ENCODE measurements at places on chromosomes 4 and X.

GRCh38 chr4:102779204-102779603, 18.4 kb upstream of the MANBA start:
- DNase-seq, result no peak

GRCh38 chr4:184792950-184793555, 32.7 kb downstream of the ACSL1 start:
- no peak for DNase-seq

- DNase-seq, result no peak
Observed at GRCh38 chrX:119870626-119871131, 854 bp downstream of the RNF113A start.

DNA sequence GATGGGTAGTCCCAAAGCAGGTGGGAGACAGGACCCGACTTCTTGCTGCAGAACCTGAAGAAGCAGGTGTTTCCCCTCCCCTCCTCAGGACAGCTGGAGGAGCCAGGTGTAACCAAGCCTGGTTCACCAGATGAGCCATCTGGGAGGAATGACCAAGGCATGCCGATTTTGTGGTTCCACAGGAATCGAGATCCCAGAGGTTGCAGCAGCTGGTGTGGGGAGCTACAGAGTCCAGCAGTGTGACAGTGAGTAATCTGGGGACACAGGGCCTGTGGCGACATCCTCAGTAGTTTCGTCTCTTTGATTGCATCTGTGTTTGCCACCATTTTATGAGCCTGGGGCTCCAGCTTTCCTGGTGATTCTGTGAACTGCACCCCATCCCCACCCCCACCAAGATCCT, 2.6 kb upstream of the NDP start:
- no peak for DNase-seq

DNA sequence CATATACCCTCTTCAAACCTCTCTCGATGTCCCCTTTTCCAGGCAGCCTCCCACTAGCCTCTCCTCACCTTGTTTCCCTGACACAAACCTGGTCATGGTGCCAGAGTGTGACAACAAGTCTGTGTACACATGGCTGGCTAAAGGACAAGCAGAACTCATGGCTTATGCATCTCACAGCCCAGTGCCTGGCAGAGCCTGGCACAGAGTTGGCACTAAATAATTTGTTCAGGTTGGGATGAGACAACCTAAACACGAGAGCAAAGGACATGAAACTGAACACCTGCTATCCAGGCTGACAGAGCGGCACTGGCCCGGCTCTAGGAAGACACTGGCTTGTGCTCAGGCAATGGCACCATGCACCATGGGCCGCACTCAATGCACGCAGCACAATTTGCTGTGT, 48.2 kb upstream of the FGFBP2 start:
- no peak for DNase-seq

DNA sequence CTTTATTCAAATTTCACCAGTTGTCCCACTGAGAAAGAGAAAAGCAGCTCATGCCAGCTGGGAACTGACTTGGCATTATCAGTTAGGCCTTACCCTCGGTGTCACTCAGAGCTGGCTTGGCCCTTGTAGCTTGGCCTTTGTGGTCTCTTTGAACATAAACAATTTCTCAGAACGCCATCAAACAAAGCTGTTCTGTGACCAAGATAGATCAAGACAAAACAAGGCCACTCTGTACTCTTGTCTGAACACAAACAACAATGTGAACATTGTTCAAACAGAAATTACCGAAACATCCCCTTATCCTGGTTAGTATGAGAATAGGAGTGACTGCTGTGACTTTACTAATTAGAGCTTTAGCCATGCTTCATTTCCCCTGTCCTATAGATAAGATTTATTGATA, 57.2 kb downstream of the DIPK2B start:
- no peak for DNase-seq

GRCh38 chr4:71343670-71344466, 5.0 kb downstream of the SLC4A4 start:
- no peak for DNase-seq

DNA sequence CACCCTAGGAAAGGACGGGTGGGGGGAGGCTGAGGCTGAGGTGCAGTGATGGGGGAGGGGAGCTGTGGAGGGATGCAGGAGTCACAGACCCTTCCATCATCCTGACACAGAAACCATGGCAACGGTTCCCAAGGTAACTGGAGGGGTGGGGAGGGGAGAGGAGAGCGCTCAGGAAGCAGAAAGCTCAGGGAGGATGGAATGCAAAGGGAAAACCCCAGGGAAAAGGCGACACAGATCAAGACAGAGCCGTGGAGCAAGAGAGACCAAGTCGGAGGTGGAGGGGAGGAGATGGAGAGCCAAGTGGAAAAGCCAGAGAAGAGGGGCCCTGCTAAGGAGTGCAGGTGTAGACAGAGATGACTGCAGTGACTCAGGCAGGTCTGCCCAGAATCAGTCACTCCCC, 14.5 kb downstream of the L1CAM start:
- DNase-seq, result no peak

DNA sequence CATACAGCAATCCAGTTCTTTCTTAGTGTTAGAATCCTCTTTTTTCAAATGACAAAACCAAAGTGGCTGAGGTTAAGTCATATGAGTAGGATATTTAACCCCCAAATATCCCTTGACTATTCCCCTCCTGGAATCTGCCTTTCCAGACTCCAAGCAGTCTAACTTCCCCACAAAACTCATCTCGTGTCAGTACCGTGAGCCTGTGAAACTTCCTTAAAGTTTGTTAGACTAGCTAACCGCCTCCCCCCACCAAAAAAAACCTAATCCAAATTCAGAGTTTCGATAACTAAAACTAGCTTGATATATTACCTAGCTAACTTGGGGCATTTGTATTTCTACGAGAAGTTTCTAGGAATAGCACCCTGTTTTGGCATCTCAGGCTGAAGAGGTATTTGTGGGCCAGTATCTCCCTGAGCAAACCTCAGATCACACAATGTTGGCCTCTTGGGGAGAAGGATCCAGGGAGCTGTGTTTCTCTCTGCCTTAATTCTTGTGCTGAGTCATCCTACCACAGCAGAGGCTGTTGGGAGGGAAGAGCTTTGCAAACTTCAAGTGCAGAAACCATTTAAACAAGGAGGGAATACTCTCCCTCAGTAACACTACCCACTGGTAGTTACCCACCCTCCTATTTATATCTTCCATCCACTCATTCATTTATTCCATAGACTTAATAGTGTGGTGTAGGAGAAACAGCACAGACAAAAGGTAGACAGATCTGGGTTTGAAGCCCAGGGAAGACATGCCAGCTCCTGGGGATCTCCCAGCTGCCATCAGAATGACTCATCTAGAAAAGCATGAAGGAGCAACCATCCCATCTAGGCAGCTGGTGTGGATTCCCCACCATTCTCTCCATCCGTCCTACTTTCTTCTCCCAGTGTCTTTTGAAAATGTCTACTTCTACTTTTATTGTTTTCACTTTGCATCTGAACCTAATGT, 39.3 kb upstream of the TXK start:
- no peak for DNase-seq

DNA sequence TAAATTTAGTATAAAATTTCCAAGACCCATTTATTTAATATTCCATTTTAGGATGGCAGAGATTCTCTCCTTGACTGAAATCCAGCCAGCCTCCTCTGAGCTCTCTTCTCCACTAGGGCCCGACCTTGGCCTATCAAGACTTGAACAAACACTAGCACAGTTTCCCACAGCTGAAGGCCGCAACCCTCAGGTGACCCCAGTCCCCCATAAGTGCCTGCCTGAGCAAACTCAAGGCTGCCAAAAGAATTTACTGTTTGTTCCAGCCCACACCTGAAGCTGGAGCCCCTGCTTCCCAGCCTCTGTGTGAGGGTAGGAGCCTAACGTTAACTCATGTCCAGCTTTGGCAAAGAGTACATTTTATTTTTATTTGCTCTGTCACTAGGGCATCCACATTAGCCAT, 629.0 kb upstream of the ZFP42 start:
- DNase-seq, result no peak

GRCh38 chr4:13891544-13891939, 264.0 kb upstream of the BOD1L1 start:
- DNase-seq, result no peak

DNA sequence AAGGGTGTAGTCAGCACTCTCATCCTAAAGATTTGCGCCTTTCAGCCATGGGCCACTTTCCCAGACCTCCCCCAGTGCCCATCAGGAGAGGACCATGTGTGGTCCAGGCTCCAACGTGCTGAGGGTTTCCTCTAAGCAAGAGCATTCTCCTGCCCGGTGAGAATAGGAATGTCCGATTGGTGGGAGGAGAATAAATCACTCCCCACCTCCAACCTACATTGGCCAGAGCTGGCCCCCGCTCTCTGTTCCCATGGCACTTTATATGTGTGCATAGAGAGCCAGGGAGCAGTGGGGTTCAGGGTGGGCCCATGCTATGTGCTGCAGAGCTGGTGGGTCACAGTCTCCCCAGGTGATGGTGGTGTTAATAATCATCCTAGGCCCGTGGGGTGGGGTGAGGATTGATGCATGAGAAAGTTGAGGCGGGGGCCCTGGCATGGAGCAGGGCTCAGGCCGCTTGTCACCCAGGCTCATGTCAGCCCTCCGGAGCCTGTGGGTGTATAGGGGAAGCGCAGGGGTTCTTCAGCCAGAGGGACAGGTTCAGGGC, 6.8 kb upstream of the SORCS2 start:
- DNase-seq, result no peak

Data from T-helper 17 cell (primary cell).